Left hindlimb (tissue), 1 donor: ENCODE measurements at places on chromosomes 16 and 17.

GRCh38 chr16:892536-893255 lies 78.1 kb downstream of the LMF1 start:
- DNase-seq: no peak

DNA sequence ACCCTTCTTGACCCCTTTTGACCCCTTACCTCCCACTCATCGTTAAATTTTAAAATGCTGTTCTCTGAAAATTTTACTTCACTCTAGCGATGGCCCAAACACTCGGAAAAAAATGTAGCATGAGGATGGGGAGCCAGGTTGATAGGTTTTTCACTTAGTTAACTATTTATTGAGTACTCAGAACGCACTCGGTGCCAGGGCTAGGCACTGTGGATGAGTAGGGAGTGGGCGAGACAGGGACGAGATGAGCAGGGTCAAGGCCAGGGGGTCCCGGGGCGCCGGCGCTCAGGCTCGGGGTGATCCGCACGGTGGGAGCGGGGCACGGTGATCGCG lies 392 bp downstream of the ZSCAN32 start:
- DNase-seq: no peak

GRCh38 chr16:81810894-81811538 lies 31.9 kb downstream of the PLCG2 start:
- no peak for DNase-seq

DNA sequence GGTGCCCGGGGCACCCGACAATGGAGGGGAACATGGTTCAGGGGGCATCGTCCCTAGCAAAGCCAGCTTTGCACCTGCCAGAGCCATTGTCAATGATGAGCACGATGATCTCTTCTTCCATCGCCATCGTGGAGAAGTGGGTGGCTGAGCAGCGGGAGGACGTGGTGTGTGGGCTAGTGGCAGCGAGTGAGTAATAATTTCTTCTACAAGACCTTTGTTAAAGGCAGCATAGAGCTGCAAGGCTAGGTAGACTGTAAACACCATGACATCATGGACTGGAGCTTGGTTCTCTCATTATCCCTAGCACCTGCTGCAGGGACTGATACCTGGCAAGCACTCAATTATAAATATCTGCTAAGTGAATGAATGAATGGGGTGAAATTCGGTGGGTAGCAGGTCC lies 6.7 kb upstream of the HEATR3 start:
- no peak for DNase-seq

- DNase-seq: no peak
Measured at GRCh38 chr17:57335195-57335792, 79.0 kb downstream of the MSI2 start.

GRCh38 chr16:85781695-85782370 lies 17.5 kb downstream of the EMC8 start:
- no peak for DNase-seq

GRCh38 chr16:89575247-89576152 lies at the start of gene CPNE7:
Gene CPNE7 (plus strand): TSS chr16:89575758. CDS start chr16:89575898, 140 bp downstream.
- no peak for DNase-seq

DNA sequence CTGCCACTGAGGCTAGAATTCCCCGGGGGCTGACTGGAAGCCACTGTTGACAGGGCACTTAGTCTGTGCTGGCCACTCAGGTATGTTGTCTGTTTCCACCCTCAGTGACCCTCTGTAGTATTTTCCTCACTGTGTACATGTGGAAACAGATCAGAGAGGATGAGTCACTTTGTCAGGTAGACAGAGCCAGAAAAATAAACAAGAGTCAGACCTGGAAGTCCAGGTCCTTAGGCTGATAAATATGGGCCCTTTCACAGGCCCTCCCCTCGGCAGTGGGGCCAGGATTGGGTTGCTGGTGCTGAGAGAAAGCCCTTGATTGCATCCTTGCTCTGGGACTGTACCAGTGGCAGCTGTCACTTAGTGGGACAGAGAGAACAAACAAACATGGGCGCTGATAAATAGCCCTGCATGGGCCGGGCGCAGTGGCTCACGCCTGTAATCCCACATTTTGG lies 21.3 kb downstream of the PGS1 start:
- DNase-seq: no peak

- no peak for DNase-seq
Measured at GRCh38 chr17:56489980-56490379, 103.5 kb upstream of the NOG start.

GRCh38 chr16:54547052-54547451 lies 260.5 kb upstream of the IRX3 start:
- DNase-seq: no peak

DNA sequence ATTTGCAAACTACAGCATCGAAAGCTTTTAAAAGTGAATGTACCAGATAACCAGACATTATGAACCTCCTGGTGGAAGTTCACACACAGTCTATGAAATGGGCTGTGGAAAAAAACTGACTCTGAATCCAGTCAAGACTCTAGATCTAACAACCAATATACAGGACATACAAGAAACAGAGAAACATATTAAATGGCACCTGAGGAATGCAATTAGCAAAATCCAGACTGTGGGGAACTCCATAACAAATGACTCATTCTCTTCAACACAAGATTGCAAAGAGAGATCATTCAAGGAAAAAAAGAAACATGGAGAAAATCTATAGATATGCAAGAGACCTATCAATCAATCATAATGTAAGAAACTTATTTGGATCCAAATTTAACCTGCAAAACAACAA lies 119.0 kb downstream of the MYO1D start:
- DNase-seq: no peak

- no peak for DNase-seq
Measured at GRCh38 chr17:16999931-17000625, 28.2 kb upstream of the TNFRSF13B start.

- no peak for DNase-seq
Measured at GRCh38 chr16:2856061-2856670, 1.8 kb downstream of the PRSS22 start.

- no peak for DNase-seq
Measured at GRCh38 chr17:50519141-50519834, 11.0 kb downstream of the MYCBPAP start.

DNA sequence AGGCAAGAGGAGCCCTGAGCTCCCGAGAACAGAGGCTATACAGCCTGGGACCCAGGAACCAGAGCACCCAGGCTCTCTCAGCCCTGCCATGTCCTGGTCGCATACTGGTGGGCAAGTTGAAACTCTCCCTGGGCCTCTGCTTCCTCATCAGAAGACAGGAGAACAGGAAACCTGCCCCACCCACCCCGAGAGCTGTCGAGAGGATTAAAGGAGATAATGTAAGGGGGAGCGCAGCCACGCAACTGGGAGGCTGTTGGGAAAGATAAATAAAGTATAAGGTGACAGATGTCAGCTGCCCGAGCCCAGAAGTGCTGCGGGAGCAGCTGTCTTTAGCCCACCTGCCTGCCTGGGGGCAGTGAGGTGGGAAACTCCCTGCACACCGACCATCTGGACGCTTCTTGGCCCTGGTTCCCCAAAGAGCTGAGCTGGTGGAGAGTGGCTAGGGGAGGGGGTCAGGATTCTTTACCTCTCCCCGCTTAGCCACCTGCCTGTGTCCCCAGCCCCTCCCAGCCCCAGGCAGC lies 6.8 kb downstream of the KIF19 start:
- DNase-seq: no peak

DNA sequence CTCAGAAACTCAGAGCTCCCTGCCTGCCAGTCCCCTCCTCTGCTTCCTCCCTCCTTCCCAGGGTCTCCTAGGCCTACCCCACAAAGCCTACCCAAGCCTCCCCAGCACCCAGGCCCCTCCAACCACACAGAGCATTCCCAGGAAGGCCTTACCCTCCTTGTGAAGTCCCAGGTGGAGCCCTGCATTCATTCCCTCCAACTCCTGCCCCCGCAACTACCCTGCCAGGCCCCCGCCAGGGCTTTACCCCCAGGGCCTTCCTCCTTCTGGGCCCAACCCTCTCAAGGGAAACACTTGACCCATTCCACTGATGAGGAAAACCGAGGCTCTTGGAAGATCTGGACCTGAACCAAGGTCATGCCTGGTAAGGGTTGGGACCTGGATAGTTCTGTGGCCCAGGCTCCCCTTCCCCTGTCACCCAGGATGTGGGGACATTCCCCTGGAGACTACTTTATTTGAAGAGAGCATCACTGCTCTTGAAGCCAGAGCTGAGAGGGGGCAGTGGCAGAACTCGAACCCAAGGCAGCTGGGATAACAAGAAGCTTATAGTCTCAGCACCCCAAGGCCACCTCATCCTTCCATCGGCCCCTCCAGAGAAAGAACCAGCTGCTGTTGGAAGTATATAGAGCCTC lies 12.5 kb downstream of the PLLP start:
- DNase-seq: no peak

- DNase-seq: no peak
Measured at GRCh38 chr16:56606071-56606475, 2.3 kb upstream of the MT2A start.

DNA sequence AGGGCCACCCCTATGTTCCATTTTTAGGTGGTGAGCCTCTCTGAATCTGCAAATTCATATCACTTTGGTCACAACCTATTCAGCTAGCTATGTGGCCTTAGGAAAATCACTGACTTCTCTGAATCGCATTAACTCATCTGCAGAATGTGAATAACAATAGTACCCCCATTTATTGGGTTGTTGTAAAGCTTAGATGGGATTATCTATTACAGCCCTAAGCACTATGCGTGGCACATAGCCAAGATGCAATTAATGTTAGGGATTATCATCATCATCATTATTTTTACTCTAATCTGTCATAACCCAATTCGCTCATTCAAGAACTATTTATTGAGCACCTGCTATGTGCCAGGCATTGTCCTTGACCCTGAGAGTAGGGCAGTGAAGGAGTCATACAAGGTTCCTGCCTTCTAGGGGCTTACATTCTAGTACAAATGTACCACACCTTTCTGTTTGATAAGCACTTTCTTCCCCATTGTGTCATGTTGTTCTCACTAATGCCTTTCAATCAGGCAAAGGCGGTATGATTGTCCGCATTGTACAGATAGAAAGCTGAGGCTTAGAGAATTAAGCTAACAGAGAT lies 38.5 kb downstream of the CHD9 start:
- no peak for DNase-seq

DNA sequence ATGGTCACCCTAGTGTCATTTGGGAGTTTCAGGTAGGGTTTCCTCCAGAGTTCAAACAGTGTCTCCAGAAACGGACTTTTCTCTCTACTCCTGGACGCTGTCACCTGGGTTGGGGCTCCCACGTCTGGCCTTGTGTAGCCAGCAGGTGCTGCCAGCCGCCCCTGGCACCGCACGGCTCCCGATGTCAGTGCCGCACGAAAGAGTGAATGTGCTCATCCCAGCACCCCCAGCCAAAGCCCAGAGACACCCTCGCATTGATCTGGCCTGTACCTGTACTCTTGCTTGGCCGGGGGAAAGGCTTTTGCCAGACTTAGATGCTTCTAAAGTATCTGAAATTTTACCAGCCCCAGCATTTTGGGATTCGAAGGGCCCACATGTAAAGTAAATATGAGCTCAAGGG lies 351.9 kb downstream of the C16orf95 start:
- peak; percentile 18 for DNase-seq

- peak; percentile 50 for DNase-seq
Measured at GRCh38 chr16:28326881-28327610, 34.7 kb downstream of the SBK1 start.

DNA sequence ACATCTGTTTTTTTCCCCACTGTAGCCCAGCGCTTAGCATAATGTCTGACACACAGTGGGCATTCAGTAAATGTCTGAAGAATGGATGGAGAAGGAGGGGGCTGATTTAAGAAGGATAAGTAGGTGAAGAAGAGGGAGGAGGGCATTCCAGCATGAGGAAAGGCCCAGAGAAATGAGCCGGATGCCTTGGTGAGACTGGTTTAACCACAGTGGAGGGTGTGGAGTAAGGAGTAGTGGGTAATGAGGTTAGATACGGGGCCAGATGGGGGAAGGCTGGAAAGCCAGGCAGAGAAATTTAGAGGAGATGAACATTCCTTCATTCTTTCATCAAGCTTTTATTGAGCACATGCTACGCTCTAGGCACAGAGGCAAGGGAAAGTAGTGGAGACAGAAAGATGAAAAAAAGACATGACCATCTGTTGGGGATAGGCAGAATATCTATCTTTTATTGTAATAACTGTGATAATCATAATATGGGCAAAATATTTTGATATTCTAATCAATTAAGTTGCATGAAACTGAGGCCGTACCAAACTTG lies 43.7 kb upstream of the NFAT5 start:
- no peak for DNase-seq

- no peak for DNase-seq
Measured at GRCh38 chr16:31676731-31677130, 149.0 kb downstream of the AHSP start.

DNA sequence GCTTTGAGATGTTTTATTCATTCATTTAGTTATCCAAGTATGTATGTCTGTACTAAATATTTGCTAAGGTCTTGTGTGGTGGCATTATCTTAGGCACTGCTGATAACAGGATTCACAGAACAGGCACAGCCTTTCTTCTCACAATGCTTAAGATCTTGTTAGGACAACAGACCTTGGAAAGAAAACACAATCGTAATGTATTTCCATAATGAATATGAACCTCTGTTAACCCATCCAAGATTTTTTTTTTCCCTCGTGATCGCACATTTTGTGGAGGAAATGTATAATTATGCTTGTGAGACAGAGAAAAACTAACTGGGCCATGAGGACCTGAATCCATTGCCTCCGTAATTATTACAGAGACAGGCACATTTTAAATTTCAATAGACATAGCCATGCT lies 121.9 kb downstream of the NPIPB5 start:
- no peak for DNase-seq

GRCh38 chr17:14092808-14093207 lies 23.5 kb downstream of the COX10 start:
- DNase-seq: no peak

DNA sequence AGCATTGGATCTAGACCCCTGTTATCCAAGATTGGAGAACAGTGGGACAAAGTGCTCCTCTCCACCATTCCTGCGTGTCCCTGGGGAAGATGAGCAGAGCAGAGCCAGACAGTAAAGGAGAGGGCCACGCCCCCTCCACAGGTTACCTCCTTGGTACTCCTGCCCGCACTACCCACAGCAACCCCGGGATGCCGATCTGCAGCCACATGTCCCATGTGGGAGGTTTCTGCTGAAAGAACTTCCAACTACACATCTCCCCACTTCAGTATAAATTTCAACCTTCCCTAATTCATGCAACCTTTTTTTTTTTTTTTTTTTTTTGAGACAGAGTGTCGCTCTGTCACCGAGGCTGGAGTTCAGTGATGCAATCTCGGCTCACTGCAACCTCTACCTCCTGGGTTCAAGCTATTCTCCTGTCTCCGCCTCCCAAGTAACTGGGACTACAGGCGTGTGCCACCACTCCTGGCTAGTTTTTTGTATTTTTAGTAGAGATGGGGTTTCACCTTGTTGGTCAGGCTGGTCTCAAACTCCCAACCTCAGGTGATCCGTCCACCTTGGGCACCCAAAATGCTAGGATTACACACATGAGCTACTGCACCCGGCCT lies 2.3 kb downstream of the RAB37 start:
- no peak for DNase-seq
